Hematopoietic multipotent progenitor cell treated with erythropoietin and hydrocortisone succinate and interleukin-3 and kit ligand, for 17 days (in vitro differentiated cells): ENCODE measurements at places on chromosomes 3 and 15.

DNA sequence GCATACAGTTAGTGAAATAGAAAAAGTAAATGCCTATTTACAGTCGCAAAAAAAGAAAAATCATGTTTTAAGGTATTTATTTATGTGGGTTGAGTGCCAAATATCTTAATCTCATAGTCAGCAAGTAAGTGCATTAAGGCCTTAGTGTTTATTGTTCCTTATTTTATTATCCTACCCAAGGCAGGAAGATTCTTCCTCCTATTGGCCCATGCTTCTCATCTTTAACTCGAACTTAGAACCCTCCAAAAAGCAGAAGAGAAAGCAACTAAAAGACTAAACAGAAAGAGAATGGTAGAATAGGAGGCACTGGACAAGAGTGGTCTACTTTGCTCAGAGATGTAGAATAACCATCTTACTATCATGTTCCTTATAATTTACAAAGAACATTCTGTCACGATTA lies 7.5 kb downstream of the RFX7 start:
- DNase-seq, result no peak

DNA sequence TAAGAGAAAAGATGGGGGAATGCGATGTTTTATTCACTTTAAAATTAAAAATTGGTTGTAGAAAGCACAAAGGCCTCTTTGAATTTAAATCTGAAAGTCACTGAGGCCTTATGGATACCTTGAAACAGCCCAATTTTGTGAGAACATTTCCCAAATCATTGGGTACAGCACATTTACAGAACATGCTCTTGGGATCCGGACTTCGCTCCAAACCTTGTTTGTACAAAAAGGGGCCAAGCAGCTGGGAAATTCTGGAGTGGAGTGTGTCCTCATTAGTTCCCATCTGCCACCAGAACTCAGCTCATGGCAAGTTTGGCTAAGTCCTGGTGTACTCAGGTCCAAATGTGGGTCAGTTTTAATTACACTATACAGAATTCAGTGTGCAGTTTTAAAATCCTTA lies 254.2 kb downstream of the ZBTB20 start:
- no peak for DNase-seq

DNA sequence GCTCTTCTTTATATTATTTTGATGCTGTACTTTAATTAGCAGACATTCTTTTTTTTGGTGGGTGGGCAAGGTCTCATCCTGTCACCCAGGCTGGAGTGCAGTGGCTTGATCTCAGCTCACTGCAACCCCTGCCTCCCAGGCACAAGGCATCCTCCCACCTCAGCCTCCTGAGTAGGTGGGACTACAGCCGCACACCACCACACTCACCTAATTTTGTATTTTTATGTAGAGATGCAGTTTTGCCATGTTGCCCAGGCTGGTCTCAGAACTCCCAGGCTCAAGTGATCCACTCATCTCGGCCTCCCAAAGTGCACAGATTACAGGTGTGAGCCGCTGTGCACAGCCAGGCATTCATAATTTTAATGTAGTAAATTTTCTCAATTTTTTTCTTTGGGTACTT lies 608.1 kb downstream of the ZNF385D start:
- no peak for DNase-seq

DNA sequence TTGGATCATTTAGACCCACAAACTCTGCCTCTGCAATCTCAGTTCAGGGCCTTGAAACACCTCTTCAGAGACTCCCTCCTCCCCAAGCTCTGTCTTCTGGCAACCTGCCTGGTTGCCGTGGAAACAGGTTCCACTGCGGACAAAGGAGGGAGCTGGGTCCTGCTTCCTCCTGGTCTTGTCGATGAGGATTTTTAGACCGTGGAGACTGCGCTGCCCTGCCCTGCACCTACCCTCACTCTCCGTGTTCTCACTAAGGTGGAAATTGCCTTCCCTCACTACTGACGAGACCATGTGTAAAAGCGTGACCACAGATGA lies at the start of gene RTP1:
RTP1 (plus strand) TSS at position 152 of the 315 bp plus-strand sequence; CDS start at position 182, 30 bp downstream.
- DNase-seq, result no peak

DNA sequence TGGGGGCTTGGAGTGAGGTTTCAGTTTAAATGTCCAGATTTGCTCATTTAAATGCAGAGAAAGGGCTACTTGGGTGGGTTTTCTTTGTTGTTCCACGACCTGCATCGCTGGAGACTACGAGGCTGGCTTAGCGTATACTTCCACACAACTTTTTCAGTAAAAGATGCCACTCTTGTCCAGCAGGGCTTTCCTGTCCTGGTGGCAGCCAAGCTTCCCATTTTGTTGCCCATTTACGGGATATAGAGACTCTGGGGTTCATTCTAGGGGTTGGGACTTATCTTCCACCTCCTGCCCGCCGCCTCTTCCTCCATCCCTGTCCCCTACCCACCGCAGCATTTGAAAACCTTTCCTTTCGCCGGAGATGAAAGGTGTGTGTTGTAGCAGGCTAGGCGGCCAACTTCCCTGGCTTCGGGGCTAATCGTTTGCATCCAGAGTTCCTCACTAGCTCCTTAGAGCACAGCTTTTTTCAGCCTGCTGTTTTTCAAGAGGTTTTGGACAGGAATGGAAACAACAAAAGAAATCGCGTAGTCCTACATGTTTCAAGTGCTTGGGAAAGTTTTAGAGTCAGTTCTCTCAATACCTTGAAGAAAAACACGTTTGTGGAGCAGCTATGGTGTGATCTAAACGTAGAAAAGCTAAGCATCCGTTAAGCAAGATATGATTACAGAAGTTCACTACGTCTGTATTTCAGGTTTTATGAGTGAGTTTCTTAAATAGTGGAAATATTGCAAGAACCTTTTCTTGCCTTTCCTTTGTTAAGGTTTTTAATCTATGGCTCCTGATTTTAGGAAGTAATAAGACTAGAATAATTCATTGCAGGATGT lies 843 bp downstream of the CHRNA5 start:
- DNase-seq, result no peak

DNA sequence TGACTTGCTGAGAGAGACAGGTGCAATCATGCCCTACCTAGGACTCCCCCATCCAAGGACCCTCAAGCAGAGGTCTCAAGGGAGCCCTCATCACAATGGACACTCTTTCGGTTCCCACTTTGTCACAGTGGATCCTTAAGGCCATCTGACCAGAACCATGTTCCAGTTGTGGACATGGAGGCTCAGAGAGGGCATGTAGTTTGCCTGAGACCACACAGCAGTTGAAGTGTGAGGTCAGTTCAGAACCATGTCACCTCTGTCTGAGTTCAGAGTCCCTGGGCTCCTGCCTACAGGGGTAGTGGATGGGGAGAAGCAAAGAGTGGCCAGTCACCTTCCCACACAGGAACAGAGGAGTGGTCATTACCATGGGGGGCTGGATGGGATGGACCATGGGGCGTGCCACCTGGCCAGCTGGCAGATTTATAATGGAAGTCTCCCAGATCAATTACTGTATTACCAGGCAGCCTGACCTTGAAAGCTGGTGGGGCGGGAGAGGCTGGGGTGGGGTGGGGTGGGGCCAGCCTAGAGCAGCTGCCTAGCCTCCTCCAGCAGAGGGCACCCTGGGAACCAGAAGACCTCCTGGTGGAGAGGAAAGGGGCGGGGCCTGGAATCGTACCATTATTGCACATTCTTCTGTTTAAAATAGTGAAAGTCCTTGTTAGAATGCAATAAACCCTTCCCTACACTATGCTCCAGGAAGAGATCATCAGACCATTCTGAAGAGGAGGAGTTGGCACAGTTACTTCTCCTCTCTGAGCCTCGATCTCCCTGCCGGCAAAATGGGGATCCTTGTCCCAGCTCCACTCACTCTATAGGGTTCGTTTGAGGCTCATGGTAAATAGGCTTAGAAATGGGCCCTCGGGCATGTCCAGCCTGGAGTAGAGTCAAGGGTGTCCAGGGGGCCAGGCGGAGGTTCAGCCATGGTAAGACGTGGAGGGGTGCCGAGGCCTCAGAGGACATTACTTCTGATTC lies 26.9 kb upstream of the LINGO1 start:
- DNase-seq, result peak; percentile 20

DNA sequence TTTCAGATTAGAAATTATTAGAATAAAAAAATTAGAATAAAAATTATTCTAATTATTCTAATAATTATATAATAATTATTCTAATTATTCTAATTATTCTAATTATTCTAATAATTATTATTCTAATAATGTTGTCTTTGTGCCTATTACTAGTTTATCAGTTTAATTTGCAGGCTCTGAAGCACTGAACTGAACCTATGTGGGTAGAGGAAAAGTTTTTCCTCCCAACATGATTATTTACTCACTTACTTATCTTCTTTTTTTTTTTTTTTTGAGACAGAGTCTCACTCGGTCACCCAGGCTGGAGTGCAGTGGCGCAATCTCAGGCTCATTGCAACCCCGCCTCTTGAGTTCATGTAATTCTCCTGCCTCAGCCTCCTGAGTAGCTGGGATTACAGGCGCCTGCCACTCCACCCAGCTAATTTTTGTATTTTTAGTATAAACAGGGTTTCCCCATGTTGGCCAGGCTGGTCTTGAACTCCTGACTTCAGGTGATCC lies 39.7 kb upstream of the C15orf39 start:
- DNase-seq, result no peak

DNA sequence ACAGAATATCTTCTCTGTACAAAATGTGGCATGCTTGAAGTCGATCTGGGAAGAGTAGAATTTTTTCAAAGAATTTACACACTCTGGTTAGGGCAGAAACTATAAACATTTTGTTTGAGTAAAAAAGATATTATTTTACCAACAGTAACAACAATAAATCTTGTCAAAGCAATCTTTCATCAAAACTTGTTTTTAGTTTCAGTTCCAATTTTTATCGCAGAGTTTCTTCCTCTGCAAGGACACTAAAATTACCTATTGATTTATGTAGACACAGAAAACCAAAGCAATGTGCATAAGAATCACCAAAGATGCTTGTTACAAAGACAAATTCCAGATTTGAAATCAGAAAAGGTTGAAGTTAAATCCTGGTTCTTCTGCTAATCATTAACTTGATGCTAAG lies 61.9 kb downstream of the CGGBP1 start:
- no peak for DNase-seq

GRCh38 chr3:30124435-30125370 lies 481.7 kb upstream of the TGFBR2 start:
- no peak for DNase-seq

DNA sequence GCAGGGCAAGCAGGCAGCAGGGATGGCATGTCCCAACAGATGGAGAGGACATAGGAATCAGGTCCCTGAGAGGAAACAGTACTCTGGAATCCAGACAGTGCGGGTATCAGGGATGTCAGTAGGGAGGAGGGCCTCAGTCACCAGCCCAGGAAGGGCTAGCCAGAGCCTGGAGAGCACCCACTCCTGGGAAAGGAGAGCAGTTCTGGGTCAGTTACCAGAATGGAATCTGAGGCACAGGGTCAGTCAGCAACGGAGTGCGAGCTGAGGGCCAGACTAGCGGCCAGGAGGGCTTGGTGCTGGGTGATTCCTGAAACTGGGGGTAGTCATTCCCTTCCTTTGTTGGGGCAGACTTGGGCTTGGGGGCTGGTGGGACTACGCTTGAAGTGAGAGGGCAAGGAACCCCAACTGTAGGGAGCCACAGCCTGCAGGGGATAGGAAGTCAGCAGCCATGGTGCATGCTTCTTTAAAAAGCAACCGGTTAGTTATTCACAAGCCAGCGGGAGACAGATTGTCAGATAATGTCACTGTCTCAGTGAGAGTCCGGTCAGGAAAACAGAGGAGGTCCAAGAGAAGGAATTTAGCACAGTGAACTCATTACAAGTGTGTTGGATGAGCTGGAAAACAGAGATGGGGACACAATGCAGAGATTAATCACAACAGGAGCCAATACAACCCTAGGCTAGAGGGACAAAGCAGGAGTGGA lies 27.9 kb downstream of the PLA1A start:
- DNase-seq, result no peak

- DNase-seq, result no peak
These were observed 2.4 kb downstream of the CAMK2N2 start for GRCh38 chr3:184258926-184259325.

- DNase-seq, result no peak
These were observed 103.6 kb downstream of the FNDC3B start for GRCh38 chr3:172142864-172143451.

DNA sequence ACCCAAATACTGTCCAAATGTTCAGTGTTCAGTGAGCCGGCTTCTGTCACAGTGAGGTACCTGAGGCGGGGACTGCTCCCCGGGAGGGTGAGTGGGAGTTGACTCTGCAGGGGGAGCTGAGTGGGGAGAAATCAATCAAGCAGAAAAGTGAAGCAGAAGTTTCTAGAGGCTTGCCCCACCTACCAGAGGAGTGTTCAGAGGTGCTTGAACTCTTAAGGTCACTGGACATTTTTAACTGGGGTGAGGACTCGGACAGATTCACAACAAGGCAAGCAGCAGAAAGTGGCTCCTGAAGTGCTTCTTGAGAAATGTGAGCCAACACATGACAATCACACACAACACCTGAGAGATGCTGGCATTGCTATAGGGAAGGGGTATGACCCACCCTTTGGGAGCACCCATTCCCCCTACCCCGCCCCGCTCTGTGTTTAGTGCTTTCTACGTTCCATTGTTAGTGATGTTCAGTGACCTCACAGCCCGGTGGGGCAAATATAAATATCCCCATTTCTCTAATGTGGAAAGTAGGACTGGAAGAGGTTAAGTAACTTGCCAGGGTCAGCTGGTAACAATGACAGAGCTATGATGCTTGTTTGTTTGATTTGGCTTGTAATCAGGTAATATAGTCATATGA lies 48.6 kb upstream of the AKAP13 start:
- no peak for DNase-seq

GRCh38 chr3:141103067-141103466 lies 51.9 kb downstream of the SPSB4 start:
- DNase-seq, result no peak

DNA sequence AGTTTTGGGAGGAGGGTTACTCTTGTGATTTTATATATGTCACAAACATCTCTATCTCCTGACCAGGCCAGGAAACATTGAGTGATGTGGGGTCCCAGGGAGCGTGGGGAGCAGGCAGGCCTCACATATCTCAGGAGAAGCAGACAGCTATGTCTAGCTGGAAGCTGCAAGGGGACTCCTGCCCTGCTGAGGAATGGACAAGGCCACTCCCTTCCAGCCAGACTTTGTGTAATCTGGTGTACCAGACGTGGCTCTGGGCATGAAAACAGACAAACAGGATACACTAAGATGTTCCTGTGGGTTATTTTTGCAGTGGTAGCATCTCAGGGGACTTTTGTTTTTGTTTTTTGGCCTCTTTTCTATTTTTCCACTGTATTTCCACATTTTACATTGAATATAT lies 23.2 kb downstream of the CYP8B1 start:
- peak; percentile 82 for DNase-seq

- DNase-seq, result no peak
These were observed 218.6 kb downstream of the GREM1 start for GRCh38 chr15:32936283-32936918.

GRCh38 chr15:78177447-78177873 lies 28.3 kb downstream of the IDH3A start:
- DNase-seq, result peak; percentile 21

- no peak for DNase-seq
These were observed 56.3 kb upstream of the RPL32 start for GRCh38 chr3:12897381-12898289.
